ENCODE measurements at places on chromosomes 6 and 20.

- DNase-seq, result no peak
These were observed 32.9 kb upstream of the RPL7L1 start for GRCh38 chr6:42846505-42846904.

DNA sequence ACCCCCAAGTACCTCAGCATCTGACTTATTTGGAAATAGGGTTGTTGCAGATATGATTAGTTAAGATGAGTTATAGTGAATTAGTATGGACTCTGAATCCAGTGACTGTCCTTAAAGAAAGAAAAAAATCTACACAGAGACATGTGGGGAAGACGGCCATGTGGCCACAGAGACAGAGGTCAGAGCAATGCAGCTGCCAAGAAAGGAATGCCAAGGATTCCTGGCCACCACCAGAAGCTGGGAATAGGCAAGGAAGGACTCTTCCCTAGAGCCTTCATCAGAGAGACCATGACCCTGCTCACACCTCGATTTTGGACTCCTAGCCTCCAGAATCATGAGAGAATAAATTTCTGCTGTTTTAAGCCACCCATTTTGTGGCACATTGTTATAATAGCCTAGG lies 81.8 kb downstream of the FYN start:
- no peak for DNase-seq

DNA sequence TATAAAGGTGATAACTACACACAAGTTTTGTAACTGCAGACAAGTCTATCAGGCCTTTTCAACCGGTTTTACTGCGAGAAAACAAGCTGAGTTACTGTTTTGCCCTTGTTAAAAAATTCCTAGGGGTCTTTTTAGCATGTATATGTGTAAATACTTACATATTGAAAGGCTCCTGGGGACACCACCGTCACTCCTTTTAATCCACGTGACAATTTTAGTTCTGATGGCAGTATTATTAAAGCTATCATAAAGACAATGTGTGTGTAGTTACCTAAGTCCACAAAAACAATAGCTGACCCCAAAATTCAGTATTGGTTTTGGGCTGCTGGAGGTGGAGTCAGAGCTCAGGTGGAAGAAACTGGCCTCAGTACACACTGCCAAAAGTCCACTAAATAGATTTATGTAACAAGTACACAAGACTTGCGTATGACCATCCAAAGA lies 41.3 kb upstream of the HFE start:
- DNase-seq, result no peak

DNA sequence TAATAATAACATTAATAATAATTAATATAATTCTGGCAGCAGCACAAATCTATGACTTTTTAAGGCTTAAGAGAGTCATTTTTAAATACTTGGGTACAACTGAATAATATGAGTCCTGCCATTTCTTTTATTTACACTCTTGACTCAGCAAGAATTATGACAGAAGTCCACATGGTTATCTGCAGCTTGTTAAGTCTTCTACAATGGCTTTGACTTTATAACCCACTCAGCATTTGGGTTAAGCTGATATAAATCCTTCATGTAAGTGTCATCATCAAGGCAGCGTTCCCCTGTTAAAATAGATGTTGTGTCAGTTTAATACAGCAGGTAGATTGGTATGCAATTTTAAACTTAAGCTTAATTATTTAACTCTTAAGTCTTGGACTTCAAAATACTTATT lies 131.7 kb downstream of the ARHGAP18 start:
- no peak for DNase-seq

- DNase-seq, result no peak
These were observed 312.9 kb upstream of the ARID1B start for GRCh38 chr6:156464100-156464878.
